ENCODE measurements at places on chromosomes 12 and 14.
A peak's percentile ranks its signal among the peaks of the same experiment; 100 is the strongest.

DNA sequence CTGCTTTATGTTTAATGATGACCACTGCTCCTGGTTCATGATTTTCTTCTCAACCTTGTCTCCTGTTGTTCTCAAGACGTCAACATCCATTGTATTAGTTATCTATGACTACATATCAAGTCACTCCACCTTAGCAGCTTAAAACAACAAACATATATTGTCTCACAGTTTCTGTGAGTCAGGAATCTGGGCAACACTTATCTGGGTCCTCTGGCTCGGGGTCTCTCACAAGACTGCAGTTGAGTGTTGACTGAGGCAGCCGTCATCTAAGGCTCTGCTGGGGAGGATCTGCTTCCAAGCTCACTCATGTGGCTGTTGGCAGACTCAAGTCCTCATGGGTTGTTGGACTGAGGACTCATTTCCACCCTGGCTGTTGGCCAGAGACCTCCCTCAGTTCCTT lies 27.3 kb upstream of the FRS2 start:
- DNase-seq: peak; percentile 99

DNA sequence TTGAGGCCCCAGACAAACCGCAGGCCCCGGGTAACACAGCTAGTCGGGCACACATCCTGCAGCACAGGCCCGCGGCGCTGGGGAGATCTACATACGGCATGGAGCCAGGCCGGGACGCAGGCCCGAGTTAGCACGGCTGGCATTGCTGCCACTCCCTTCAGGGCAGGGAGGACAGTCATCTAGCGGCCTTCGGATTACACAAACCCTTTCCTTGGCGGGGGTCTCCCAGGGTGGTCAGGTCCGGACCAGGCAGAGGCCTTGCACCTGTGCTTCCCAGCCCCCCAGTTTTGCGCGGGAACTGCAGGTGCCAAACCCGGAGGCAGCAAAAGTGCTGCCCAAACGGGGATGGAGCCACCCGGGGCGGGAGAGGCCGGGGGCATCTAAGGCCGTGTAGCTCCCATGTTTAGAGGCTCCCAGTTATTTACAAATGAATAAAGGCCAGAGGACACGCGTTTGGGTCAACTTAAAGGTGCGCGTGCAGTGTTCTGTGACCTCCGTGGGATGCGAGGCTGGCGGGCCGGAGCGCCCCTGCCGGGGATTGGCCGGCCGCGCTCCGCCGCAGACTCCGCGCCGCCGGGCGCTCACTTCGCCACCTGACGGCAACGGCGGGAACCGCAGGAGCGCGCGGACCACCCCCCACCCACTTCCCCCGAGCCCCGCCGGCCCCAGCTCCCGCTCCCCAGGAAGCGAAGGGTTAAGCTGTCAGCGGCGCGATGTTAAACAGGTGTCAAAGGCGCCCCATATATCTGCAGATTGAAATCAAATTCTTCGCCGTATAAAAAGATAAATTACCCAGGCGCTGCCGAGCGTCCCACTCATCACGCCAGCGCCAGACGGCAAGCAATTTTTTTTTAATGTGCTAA lies 18.1 kb downstream of the VSX2 start:
- peak; percentile 20 for DNase-seq

- DNase-seq: no peak
Observed at GRCh38 chr12:131533139-131533538, 177.8 kb upstream of the SFSWAP start.

GRCh38 chr12:29012673-29013072 lies 136.4 kb upstream of the FAR2 start:
- DNase-seq: no peak

DNA sequence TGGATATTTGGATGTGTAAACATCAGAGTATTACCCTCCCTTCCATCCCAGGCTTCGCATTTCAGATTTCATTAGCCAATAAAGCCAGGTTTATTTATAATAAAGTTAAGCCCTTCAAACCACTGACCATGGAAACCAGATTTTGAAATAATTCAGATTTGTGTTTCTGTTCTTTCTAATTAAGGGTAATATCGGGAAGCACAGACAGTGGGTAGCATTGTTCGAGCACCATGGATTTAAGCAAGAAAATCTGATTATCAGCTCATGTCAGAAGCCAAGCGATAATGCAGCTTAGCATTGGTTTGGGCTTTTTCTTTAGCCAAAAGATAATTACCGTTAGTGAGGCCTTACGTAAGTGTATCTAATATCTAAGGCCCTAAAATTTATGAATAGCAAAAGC lies 116.1 kb downstream of the C12orf42 start:
- DNase-seq: no peak

DNA sequence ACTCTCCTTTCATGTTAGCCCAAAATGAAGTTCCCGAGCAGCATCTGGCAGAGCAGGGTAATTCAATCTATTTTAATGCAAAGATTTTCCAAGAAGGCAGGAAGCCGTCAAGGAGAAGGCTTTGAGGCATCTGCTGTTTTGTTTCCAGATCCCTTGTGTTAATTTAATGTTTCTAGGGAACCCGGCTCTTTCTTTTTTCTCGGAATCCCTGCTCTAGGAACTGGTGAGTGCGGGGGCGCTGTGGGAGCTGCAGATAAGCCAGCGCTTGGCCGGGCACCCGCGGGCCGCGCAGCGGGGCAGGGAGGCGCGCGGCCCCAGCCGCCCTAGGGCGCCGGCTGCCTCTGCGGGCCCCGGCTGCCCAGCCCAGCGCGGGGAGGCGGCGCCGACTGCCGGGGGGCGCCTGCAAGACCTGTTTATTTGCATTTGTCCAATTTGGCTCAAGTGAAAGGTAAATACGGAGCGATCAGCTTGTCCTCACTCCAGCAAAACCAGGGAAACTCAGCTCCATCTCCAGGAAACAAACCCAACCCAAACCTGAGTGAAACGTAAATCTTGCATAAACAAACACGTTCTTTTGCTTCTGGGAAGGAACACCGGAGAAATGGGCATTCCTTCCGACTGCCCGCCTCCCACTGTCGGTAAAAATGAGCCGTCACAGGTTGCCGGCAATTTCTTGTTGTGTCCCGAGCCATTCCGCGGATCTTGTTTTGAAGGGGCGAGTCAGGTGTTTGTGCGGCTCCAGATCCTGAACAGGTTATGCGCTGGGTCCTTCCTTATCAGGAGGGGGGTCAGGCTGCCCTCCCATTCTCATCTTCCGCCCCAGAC lies 65.1 kb downstream of the CRADD start:
- peak; percentile 76 for DNase-seq

GRCh38 chr12:77682488-77682887 lies 148.2 kb upstream of the NAV3 start:
- DNase-seq: no peak
